ENCODE measurements at places on chromosomes 12 and 14.

- DNase-seq, result no peak
Measured at GRCh38 chr12:85296362-85296761, 16.3 kb downstream of the ALX1 start.

DNA sequence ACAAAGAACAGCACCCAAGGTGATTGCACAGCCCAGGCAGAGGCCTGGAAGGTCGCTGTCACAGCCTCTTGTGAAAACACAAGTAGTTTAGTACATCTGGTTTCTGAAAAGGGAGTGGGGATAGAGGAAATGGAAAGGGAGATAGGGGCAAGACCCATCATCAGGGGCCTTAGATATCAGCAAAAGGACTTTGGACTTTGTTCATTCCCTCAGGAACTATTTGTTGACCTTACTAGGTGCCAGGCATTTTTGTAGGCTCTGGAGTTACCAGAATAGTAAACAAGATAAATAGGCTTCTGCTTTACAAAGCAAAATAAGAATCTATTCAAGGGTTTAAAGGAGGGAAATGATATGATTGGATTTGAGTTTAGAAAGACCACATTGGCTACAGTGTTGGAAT lies 199.4 kb upstream of the CDKN3 start:
- DNase-seq, result no peak

DNA sequence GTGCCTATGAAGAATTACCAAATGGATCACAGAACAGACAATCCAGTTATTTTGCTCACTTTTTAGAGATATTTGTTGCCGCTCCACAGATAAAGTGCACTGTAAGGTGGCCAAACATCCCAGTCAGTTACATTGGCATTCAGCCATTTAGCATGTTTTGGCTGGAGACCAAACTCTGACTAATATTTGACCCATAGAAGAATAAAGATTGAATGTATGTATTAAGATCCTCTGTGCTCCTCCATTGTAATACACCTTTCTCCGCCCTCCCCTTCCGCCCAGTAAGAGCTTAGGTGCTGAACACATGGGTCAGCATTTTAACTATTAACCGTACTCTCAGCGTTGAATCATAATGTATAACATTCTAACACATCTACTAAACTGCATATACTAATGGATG lies 163.4 kb downstream of the ANO6 start:
- no peak for DNase-seq

DNA sequence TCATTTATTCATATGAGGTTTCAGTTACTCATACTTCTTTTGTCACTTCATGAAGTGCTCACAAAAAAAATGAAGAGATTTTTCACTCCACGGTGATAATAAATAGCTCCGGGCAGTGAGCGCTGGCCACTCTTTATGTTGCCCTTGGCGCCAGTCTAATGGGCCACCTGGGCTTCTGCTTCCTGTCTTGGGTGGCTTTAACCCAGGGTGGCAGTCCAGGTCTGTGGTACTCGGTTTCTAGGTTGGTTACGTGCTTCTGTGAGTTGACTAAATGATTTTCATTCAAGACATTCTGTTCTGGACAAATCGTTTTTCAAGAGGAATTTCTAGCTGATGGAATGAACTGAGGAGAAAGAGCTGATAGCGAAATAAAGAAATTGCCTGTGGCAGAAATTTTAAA lies 34.6 kb upstream of the NID2 start:
- DNase-seq, result no peak

DNA sequence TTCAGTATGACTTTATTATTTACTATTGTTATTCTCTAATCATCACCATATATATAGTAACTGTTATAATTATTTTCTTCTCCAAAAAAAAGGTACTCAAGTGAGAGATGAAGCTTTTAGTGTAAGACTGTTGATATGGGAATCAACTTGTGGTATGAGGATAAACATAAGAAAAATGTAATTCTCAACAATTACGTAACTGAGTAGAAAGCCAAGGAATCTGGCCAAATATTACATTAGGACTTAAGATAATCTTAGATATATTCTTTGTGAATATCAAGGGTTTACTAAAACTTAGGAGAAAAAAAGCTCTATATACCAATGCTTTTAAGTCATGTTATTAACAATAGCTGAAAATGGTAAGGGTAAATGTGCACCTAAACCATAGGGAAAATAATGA lies 13.3 kb downstream of the SENP1 start:
- no peak for DNase-seq

GRCh38 chr12:40325349-40325960 lies 100.7 kb downstream of the LRRK2 start:
- no peak for DNase-seq

GRCh38 chr14:75282170-75282554 lies 3.5 kb downstream of the FOS start:
- DNase-seq, result peak; percentile 55

DNA sequence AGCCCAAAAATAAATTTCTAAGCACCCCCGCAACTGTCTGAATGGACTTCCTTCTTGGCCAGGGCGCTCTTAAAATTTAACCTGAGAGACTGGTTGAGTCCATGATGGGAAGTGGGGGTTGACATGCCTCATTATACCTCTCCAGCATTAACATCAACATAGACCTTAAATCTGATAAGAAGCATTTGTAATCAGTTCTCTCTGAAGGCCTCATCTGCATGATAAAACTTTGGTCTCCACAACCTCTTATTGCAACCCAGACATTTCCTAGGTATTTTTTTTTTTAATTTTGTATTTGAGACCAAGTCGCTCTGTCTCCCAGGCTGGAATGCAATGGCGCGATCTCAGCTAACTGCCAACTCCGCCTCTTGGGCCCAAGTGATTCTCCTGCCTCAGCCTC lies 10.4 kb upstream of the SLC8B1 start:
- no peak for DNase-seq

GRCh38 chr12:27616356-27617142 lies 79.7 kb upstream of the REP15 start:
- no peak for DNase-seq

DNA sequence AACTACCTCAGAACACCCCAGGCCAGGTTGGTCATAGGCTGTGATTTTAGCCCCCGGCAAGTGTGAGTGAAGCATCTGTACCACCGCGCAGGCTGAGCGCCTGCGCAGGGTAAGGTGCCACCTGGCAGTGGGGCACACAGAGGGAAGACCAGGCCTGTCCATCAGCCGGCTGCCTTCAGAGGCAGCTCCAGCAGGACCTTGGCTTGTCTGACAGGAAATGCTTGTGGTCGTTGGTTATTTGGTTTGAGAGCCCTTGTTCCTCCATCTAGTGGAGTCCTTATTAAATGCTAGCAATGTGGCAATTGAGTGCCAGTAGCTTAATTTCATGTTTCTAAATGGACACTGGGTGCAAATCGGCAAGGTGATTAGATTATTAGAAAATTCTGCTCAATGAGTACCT lies 27.5 kb downstream of the SLC25A29 start:
- DNase-seq, result peak; percentile 42

- DNase-seq, result no peak
Measured at GRCh38 chr12:123356159-123356670, 8.4 kb downstream of the SBNO1 start.

DNA sequence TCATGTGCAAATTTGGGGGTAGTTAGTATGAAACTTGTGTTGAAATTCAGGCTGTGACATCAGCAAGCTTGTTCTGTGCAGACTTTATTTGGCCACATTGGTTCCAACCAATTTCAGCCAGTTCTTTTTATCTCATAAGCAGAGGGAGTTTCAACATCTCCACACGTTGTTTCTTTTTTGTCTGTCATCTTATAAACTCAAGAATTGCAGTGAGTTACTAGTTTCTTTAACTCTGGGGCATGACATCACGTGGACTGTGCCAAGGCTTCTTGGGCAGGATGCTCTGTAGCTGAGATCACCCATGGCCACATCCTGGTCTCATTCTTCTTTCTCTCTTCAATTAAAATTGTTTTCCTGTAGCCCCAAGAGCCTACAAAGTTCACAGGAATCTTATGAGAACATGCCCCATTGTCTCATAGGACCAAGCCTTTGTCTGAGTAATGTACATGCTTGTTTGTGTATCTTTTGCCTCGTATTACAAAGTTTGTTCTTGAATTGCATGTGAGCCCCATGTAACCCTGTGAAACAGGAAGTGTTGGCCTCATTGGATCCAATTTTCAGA lies 982.0 kb upstream of the TMEM132C start:
- DNase-seq, result no peak

DNA sequence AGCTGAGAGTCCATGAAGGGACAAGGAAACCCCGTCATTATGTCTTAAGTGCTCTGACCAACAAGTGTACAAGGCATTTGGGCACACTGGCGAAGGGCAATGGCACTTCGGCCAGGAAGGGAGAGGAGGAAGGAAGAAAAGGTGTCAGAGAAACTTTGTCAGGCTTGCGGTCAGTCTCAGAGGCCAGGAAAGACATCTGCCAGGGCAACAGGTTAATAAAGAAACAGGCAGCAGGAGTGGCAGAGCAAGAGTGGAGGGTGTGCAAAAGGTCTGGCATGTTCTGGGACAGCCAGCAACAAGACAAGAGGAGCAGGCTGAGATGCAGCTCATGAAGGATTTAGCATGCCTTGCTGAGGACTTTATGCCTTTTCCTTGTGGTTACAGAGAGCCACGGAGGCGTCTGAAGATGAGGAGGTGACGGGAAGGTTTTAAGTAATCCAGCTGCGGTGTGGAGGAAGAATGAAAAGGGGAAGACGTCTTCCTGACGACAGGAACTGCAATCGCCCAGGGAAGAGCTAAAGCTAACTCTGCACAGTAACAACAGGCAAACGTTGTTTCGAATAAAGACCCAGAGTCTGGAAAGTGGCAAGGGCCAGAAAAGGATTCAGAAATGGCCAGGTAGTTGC lies 13.1 kb downstream of the APPL2 start:
- DNase-seq, result no peak

Measured in right hindlimb (tissue), 1 donor.